ENCODE measurements at places on chromosomes 5 and 9.

GRCh38 chr5:128559300-128560297 is 21.6 kb upstream of the FBN2 start:
- DNase-seq = no peak

DNA sequence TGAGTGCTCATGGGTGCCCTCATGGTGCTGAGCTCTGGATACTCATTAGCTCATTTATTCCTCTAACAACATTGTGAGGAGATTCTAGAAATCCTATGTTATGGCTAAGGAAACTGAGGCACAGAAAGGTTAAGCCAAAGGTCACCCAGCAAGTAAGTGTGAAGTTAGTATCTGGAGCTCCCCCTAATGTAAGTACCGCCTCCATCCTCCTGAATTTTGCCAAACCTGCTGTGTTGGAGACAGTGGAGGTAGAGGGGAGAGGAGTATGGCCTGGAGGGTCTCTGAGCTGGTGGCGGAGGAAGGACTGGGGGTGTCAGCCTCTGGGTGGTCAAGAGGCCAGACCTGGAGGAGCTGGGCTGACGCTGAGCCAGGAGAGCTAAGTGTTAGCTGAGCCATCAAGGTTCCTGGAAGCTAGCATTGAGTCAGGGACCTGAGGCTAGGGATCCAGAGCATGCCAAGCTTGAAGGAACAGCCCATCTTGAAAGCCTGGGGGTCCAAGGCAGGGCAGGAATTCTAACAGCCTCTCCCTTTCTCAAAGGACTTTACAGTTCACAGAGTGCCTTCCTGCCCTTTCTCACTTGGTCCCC is 114.8 kb downstream of the RGS3 start:
- DNase-seq = no peak

DNA sequence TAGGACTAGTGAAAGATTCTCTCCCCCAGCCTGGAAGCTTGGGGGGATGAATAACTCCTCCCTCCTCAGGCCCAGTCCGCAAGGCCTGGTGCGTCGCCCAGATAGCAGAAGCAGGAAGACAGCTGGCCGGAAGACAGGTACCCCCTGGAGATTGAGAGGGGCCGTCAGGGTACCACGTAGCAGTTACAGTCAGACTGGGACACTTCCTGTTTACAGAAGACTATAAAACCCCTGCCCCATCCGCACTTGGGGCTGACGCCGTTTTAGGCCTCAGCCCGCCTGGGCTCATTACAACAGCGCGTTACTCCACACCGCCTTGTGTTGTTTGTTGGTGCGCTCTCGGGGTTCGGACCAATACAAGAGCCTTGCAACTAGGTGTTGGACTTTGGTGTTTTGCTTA is 15.4 kb downstream of the SEMA6A start:
- DNase-seq = no peak

DNA sequence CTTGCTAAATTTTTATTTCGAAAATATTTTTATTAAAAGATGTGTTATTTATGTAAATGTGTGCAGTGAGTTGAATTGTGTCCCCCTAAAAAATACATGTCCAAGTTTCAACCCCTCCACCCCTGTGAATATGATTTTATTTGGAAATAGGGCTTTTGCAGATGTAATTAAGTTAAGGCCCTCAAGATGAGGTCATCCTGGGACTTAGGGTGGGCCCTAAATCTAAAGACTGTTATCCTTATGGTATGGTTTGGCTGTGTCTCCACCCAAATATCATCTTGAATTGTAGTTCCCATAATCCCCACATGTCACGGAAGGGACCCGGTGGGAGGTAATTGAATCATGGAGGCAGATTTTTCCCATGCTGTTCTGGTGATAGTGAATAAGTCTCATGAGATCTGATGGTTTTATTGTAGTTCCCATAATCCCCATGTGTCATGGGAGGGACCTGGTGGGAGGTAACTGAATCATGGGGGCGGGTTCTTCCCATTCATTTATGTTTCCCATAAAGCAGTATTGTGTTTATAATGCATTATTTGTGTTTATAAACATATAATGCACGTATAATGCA is 1.5 kb upstream of the TMED7 start:
- DNase-seq = no peak

DNA sequence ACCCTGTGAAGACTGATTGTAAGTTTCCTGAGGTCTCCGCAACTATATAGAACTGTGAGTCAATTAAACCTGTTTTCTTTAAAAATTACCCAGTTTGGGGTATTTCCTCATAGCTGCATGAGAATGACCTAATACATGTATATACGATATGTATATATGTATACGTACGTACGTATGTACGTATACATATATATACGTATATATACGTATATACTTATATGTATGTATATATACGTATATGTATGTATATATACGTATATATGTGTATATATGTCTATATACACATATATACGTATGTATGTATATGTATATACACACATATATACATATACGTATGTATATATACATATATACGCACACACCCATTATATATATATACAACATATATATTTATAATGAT is 1153.0 kb upstream of the CDH18 start:
- no peak for DNase-seq

DNA sequence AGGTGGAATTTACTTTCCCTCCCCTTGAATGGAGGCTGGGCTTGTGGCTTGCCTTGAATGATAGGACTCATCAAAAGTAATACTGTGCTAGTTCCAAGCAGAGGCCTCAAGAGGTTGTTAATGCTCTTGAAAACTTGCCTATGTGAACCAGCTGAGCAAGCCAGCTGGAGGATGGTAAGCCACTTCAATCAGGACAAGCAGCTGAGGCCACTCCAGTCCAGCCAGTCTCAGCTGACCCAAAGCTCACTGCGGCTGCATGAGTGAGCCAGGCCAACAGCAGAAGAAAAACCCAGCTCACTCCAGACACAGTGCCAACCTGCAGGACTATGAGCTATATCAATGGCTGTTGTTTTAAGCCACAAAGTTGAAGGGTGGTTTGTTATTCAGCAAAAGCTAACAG is 182.8 kb downstream of the MCTP1 start:
- no peak for DNase-seq

DNA sequence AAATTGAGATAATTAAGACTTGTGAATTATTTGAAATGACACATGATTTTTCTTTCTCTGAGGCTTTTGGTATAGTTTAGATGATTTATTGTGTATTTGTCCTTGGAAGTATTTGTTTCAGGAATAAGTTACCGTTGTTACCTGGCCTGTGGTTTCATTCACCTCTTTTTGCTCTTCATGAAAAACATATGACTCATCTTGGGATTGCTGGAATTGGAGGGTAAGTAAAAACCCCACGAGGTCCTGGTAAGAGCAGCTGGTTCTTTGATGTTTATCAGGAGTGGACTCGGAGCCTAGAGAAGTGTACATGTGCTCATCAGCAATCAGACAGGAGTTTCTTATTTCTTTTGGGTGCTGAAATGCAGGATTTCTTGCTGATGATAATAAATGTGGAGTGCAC is 275.3 kb downstream of the PSAT1 start:
- DNase-seq = no peak

- no peak for DNase-seq
These were observed 50.5 kb downstream of the CXXC5 start for GRCh38 chr5:139698490-139699146.

GRCh38 chr5:43007246-43007910 is 32.7 kb downstream of the ANXA2R start:
- no peak for DNase-seq

DNA sequence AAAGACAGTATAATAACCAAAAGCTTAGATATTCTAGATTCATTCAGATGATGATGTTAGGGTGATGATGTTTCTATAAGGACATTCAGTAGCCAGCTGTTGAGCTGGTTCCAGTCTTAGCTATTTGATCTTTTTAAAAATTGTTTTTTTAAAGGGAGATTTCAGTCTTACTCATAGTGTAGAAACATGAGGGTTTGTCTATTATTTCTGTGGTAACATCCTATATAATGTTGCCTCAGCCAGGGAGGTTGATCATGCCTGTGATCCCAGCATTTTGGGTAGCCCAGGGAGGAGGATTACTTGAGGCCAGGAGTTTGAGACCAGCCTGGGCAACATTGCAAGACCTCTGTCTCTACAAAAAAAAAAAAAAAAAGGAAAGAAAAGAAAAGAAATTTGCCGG is 167.8 kb downstream of the DOCK2 start:
- no peak for DNase-seq

- peak; percentile 98 for DNase-seq
These were observed 145.5 kb upstream of the MAP3K1 start for GRCh38 chr5:56669534-56670483.

- DNase-seq = no peak
These were observed 13.6 kb upstream of the PHF19 start for GRCh38 chr9:120890320-120891244.

GRCh38 chr9:26301046-26301445 is 591.6 kb downstream of the CAAP1 start:
- no peak for DNase-seq

DNA sequence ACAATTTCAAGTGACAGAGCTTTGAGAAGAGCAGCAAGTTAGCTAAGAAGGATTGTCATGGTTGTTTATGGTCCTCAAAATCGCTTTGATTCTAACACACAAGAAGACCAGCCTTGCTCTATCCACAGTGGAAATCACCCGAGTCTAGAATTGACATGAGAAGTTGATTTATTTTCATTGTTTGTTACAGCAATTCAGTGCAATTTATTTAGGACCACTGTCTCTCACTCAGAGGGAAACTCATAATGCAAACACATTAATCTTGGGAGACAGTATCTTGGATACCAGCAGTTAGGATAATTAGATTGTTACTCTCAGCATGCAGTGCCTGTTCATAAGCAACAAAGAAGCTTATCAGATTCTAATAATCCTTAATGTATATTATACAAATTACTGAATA is 498.9 kb downstream of the NTRK2 start:
- DNase-seq = no peak

DNA sequence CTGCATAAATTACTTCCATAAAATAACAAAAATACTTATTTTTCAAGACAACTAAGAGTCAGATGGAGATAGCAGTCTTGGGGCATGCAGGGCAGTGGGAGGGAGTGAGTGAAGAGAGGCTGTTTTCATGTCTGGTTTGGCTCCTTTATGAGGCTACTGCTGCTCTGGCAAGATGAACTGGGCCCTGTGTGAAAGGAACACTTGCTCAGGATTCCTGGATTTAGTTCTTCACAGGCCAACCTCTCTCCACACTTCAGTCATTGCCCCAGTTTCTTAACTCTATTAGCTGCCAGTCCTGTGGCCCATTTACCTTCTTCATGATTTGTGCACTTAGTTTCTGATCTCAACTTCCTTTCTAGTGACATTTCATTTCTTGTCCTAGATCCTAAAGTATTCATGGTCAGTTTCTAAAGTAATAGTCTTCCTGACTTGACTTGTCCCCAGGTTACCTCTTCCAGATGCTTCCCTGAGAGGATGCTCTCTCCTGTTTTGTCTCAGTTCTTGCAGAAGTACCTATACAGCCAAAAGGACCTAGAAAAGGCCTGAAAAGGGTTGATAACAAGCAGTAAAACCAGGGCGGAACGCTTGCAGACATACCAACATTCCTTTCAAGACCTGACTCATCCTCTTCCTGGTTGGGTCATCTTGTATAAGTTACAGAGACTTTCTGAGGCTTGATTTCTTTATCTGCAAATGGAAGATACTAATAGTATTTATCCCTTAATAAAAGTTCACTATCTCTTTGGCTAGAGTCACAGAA is 77.0 kb upstream of the ZFAND5 start:
- no peak for DNase-seq

DNA sequence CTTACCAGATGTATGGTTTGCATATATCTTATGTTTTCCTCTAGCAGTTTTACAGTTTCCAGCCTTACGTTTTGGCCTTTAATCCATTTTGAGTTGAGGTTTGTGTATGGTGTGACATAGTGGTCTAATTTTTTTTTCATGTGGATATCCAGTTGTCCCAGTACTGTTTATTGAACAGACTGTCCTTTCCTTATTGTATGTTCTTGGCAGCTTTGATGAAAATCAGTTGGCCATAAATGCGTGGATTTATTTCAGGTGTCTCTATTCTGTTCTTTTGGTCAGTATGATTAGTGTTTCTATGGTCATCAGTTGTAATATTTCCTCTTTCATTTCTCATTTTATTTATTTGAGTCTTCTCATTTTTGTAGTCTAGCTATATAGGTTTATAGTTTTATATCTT is 42.4 kb downstream of the SRFBP1 start:
- DNase-seq = no peak

- no peak for DNase-seq
These were observed 107.5 kb downstream of the NDFIP1 start for GRCh38 chr5:142215915-142216681.

- no peak for DNase-seq
These were observed 2.5 kb upstream of the RNF14 start for GRCh38 chr5:141966275-141966962.

DNA sequence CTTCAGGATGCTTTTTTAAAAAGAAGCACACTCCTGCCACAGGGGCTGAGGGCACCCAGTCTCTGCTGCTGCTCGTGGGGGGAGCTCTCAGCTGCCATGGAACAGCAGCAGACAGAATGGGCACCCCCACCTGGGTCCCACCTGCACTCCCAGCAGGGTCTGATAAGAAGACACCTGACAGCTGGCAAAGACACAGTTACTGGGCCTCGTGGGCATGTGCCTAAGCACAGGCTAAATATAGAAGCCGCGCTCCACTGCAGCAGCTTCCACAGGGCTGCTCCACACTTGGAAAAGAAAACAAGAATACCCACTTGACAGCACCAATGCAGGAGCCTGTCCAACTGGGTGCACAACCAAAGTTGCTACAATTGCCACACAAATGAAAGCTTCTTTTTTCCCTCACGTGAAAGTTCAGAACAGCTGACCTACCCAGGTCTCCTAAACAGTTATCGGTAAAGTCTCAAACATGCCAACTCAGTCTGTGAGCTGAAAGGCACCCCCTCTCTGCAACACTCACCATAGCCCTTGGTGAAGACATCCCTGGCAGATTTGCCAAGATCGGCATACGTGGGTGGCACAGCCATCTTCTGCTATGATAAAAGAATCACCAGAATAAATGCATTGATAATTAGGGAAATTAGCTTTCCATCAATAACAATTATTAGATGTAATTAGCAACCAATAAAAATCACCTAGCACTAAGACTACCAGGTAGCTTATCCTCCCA is 12.2 kb downstream of the VDAC1 start:
- DNase-seq = no peak
